Stimulated activated CD4-positive, alpha-beta T cell treated with anti-CD3 and anti-CD28 coated beads, Interleukin-2, amount 100 ng/mL, for 4 hours (primary cell): ENCODE measurements at places on chromosomes 5 and 9.

DNA sequence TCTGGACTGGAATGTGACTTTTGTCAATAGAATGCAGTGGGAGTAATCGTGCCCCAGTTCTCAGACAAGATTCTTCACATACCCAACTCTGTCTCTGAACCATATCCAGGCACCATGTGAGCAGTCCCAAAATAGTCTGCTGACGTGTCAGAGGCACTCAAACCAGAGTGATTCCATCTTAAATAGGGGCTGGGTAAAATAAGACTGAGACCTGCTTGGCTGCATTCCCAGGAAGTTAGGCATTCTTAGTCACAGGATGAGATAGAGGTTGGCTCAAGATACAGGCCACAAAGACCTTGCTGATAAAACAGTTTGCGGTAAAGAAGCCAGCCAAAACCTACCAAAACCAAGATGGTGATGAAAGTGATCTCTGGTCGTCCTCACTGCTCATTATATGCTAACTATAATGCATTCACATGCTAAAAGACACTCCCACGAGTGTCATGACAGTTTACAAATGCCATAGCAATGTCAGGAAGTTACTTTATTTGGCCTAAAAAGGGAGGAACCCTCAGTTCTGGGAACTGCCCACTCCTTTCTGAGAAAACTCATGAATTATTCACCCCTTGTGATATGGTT lies 16.9 kb upstream of the PLCXD3 start:
- DNase-seq = no peak

GRCh38 chr9:69020301-69021145 lies 6.6 kb upstream of the PRKACG start:
- DNase-seq = no peak

DNA sequence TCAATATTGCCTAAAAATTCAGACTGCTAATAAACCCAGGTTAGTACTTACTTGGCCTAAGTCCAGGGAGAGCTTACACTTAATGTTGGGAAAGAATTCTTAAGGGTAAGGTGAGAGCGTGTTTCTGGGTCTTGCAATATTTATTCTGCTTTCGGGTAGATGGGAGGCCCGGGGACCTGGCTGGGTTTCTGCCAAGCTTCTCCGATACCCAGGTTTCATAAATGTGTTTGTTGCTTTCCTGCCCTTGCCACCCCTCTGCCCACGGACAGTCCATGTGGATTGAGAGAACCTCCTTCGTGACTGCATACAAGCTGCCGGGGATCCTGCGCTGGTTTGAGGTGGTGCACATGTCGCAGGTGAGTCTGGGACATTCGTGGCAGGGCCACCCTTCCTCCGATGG lies 48.4 kb upstream of the FOXI1 start:
- DNase-seq = no peak

GRCh38 chr5:109329333-109330237 lies 80.2 kb downstream of the PJA2 start:
- DNase-seq = no peak

- DNase-seq = no peak
Measured at GRCh38 chr5:73214996-73215395, 42.0 kb downstream of the TMEM174 start.

DNA sequence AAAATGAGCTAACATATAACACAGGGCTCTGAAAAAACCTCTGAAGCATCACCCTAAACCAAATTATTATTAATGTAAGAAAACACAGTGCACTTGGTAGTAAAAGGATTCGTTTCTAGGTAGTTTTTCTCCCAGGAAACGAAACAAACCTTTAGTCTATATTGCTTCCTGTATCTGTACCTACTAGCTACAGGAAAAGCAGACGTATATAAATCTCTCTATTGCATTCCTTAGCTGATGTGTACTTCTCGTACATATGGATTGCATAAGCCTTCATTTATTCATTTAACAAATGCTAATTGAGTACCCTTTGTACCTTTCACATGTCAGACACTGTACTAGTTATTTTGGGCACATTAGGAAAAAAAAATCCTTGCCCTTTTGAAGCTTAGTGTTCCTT lies 85.0 kb upstream of the RASA1 start:
- no peak for DNase-seq

- DNase-seq = no peak
Measured at GRCh38 chr5:175813943-175814630, 57.3 kb upstream of the CPLX2 start.

DNA sequence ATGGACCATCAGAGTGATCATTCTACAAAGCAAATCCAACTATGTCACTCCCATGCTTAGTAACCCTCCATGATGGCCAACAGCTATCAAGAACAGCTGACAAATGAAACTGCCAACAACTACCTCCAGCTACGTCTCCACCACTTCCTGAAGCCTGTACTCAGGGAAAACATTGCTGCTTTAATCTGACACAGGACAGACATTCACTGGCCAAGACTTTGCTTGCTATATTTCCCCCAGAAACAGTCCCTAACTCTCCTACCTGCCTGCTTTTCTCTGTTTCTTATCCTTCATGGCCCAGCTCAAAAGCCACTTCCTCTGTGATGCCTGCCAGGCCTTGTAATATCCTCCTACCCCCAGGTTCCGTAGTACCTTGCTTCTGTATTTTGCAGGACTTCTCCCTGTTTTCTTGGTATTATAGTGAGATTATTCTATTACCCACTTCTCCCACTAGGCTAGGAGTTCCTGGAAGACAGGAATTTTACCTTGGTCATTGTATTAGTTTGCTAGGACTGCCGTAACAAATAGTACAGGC lies 14.7 kb upstream of the RAB14 start:
- no peak for DNase-seq

GRCh38 chr5:61617995-61618525 lies 286.0 kb downstream of the ZSWIM6 start:
- no peak for DNase-seq

GRCh38 chr5:24644761-24645160 lies at the start of gene CDH10:
Gene CDH10 (minus strand): TSS chr5:24644978. CDS start chr5:24593490, 51,488 bp downstream.
- DNase-seq = no peak

DNA sequence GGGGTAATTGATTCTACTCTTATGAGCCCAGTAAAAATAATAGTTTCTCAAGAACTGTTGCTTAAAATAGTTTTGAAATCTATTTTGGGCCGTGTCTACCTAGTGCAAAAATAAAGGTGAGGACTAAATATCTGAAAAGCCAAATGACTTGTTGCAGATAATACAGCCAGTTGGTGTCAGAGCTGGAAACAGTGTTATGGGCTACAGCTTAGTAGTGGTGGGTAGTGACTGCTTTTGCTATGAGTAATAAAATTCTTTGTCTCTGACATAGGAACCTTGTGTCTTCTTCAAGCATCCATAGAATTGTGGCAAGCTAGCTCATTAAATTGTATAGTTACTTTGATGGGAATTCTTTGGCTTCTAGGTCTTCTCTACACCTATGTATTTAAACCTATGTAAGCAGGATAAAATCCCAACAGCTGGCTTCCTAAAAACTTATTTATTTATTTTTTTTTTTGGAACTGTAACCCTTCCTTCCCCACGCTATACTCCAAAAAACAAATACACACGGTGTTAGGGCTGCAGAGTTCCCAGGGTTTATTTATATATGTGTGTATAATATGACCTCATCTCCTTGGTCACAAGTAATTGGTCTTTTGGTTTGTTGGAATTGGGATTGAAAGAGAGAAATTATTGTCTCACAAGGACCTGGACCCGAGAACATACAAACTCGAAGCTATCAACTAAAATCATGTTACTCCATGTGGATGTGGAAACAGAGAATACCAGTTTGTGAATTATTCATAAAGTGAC lies 138.0 kb downstream of the NUDT12 start:
- DNase-seq = no peak

DNA sequence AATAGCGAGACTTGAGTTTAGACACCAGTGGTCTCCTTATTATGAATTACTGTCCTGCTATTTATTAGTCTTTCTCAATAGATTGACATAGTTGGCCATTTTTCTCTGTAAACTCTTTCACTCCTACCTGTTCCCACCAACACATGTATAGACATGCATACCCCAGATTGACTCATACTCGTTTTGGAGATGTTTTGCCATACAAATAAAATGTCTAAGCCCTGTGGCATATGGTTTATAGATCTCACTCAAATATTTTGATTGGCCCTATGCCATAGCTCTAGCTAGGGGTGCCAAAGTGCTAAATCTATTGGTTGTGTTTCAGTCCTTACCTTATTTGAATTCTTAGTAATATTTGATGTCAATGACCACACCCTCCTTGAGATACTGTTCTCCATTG lies 42.3 kb downstream of the CAMK4 start:
- DNase-seq = no peak

DNA sequence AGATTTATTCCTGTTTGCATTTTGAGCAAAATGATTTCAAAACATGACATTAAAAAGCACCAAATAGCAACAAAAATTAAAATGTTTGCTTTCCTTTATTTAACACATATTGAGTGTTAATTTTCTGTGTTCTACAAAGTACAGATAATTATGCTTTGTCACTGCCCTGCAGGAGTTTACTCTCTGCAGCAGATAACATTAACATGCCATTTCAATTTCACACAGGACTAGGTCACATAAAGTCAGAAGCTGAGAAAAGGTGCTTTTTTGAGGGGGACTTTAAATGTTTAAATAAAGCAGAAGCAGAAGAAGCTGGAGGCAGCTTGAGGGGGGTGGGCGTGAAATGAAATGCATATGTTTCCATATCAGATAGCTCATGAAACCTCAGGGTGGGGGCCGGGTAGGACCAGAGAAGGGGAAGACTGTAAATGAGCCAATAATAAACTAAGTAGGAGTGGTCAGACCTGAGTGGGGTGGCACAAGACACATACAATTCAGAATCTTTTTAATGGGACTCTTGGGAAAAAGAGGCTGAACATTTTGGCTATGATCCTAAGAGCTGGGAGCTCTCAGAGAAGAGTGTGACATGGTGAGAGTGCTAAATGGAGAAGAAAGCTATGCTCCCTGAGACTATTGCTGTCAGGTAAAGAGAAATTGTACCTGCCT lies 387.5 kb downstream of the FAM170A start:
- DNase-seq = no peak
